ENCODE measurements at places on chromosomes 4 and X.

DNA sequence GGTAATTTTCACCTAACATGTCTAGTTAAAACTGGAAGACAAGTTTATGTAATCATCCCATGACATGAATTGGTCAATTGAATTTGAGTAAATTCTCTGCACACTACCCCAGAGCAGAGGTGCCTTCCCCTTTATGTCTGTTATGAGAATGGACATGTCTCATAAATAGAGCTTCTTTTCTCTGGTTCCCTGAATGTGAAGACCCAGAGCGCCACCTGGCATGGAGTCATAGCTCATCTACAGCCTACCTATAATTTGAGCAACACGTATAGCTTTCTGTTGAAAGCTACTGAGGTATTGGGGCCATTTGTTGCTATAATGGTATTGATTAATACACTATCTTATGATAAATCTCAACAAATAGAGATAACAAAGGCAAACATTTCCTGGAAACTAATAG, 626.5 kb upstream of the GALNTL6 start:
- no peak for DNase-seq

DNA sequence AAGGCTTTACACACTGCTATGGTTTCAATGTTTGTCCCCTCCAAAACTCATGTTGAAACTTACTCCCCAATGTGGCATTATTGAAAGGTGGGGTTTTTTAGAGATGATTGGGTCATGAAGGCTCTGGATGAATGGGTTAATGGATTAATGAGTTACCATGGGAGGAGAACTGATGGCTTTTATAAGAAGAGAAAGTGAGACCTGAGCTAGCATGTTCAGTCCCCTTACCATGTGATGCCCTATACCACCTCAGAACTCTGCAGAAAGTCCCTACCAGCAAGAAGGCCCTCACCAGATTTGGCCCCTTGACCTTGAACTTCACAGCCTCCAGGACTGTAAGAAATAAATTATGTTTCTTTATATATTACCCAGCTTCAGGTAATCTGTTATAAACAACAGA, 68.9 kb upstream of the CAPN6 start:
- DNase-seq, result no peak

GRCh38 chrX:74536152-74536831, 78.1 kb downstream of the RLIM start:
- peak; percentile 78 for DNase-seq

GRCh38 chrX:22690116-22690515, 309.6 kb upstream of the DDX53 start:
- DNase-seq, result no peak

- peak; percentile 10 for DNase-seq
These were observed 139.5 kb downstream of the SLIT2 start for GRCh38 chr4:20391198-20391597.

DNA sequence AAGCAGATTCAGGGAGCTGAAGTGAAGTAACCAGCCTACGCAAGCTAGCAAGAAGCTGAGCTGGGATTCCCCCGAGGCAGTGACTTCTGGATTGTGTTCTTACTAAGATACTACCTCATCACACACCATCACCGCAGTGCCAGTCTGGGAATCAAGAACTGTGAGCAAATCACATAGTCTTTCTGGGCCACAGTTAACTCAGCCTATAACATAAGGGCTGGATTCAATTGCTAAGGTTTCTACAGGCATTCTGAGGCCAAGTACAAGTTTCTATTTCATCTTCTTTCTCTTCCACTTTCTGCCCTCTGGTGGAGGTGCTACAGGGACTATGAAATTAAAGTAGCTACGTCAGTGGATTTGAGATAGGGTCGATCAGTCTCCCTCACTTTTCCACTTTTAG, 1.4 kb upstream of the CORIN start:
- no peak for DNase-seq

GRCh38 chr4:87734936-87735335, 64.4 kb upstream of the IBSP start:
- no peak for DNase-seq

- DNase-seq, result no peak
These were observed 111.7 kb downstream of the AMER1 start for GRCh38 chrX:64093761-64094160.

GRCh38 chrX:78092296-78092695, 11.8 kb upstream of the PGK1 start:
- DNase-seq, result no peak

GRCh38 chrX:39730662-39731329, 367.0 kb downstream of the BCOR start:
- no peak for DNase-seq

- DNase-seq, result peak; percentile 55
These were observed 484.2 kb downstream of the BCOR start for GRCh38 chrX:39613482-39613995.

GRCh38 chr4:111943796-111944203, 201.5 kb upstream of the FAM241A start:
- DNase-seq, result no peak

- no peak for DNase-seq
These were observed 11.4 kb upstream of the UBA1 start for GRCh38 chrX:47182106-47182700.

GRCh38 chrX:33195698-33196097, 15.7 kb downstream of the DMD start:
- no peak for DNase-seq

DNA sequence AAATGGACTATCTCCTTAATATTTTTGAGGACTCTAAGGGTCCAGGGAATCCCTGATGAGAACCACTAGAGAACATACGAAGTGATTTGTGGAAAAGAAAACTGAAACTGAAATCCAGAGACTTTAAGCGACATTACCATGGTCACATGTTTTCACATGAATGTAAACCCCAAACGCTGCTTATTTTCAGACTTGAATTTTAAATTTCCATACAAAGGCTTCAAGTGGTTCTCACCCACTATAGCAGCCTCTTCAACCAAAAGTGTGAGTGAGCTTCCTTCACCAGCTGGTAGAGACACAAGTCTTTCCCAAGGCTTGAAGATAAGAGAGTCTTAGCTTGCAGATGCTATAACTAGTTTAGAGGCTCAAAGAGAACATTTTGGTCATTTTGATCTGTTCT, 232.7 kb downstream of the MGST2 start:
- peak; percentile 60 for DNase-seq

- DNase-seq, result no peak
These were observed 148.2 kb downstream of the COMMD8 start for GRCh38 chr4:47315346-47315745.

- DNase-seq, result no peak
These were observed 120.3 kb downstream of the MAD2L1 start for GRCh38 chr4:119946359-119946758.

GRCh38 chr4:52864793-52865192, 2.7 kb downstream of the RASL11B start:
- DNase-seq, result no peak

DNA sequence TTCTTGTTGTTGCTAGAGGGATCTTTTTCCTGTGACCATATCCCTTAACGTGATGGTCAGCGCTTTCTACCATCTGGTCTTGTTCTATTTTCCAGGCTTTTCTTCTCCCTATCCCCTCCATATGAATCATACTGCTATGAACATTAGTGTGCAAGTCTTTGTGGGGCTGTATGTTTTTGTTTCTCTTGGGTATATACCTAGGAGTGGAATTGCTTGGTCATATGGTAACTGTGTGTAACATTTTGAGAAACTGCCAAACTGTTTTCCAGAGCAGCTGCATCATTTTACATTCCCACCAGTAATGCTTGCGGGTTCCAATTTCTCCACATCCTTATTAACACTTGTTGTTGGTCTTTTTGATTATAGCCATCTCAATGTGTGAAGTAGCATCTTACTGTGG, 121.4 kb downstream of the SPRY1 start:
- no peak for DNase-seq

DNA sequence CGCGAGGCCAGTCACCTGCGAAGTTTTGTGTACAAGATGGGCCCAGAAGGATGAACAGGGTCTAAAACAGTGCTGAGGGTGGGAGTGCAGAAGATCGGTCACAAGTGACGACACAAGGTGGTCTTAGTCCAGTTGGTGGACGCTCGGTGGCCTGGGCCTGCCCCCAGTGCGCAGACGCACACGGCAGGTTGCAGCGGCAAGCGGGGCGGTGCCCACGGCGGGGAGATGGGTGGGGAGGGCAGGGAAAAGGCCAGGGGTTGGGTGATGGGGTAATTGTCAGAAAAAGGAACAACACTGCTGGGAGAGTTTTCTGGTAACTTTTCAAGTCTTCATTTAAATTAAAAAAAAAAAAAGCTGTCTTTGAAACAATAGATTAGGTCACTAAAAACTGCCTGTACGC, 1.0 kb upstream of the PRDX4 start:
- no peak for DNase-seq

- no peak for DNase-seq
These were observed at the start of gene PASD1 for GRCh38 chrX:151563449-151563848. PASD1 (plus strand) TSS chrX:151563675; CDS start chrX:151601554, 37,879 bp downstream.

DNA sequence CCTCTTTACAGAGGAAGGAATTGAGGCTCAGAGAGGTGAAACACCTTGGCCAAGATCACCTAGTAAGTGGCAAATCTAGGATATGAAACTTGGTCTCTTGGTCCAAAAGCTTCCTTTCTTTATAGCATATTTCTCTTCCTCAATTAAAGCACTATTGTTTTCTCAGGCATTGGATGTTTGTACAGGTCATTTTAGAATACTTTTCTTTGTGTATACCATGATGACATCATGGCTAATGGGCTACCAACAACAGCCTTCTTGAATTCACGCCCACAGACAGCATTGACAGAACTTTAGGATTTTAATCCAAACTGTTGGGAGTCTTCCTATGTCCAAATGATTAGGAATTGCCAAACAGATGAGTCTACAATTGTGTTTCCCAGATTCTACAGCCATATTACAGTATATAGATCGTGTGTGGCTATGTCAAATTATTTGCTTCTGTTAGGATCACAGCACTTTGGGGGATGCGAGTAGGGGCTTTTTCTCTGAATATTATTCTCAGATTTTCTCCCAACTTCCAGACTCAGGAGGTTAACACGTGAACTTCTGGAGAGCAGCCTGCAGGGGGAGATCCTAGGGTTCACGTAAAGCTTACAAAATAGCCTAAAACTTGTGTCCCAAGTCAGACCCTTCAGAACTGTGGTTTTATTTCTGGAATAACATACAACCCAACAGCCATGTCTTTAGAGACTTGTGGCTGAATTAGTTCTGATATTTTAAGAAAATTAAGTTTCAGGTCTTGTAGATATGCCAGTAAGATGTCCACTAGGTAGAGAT, 191.8 kb downstream of the SHROOM3 start:
- DNase-seq, result no peak

GRCh38 chr4:89242864-89243732, 64.5 kb downstream of the GPRIN3 start:
- no peak for DNase-seq

GRCh38 chr4:56686537-56687231, 5.6 kb upstream of the HOPX start:
- no peak for DNase-seq

DNA sequence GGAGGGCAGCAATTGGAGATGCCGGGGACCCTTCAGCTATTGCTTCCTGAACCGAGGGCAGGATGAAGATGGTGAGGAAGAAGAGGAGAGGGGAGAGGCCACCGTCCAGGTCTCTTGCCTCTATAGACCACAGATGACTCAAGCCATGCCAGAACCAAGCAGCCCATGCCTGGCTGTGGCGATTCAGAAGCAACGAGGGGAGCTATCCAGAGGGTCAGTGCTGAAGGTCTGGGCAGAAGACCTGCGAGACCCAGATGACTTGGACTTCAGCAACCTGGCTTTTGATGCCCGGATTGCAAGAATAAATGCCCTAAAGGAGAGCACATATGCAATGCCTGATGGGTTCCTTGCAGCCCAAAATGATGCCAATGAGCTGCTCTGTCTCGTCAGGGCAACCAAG, 70.2 kb upstream of the PRPS2 start:
- no peak for DNase-seq

- no peak for DNase-seq
These were observed 584.0 kb upstream of the TENM3 start for GRCh38 chr4:181659202-181659601.

GRCh38 chr4:7770224-7771050, 169.2 kb downstream of the AFAP1 start:
- no peak for DNase-seq

DNA sequence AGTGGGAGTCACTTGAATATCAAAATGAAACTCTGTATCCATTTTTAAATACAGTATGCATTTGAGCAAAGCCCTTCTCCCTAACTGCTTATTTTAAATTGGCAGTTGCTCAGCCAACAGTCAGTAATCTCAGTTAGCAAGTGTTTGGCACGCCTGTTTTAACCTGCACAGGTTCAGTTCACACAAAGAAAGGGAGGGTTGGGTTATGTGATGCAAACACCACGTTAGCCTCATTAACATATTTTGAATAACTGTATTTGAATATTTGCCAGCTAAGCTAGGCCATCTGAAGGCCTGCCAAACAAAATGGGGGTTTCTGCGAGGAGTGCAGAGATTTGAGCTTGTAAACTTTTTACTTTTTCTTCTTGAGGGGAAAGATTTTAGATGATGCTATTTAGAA, 19.8 kb downstream of the GAB1 start:
- DNase-seq, result no peak

- no peak for DNase-seq
These were observed 3.4 kb downstream of the NDP start for GRCh38 chrX:43969504-43970501.

DNA sequence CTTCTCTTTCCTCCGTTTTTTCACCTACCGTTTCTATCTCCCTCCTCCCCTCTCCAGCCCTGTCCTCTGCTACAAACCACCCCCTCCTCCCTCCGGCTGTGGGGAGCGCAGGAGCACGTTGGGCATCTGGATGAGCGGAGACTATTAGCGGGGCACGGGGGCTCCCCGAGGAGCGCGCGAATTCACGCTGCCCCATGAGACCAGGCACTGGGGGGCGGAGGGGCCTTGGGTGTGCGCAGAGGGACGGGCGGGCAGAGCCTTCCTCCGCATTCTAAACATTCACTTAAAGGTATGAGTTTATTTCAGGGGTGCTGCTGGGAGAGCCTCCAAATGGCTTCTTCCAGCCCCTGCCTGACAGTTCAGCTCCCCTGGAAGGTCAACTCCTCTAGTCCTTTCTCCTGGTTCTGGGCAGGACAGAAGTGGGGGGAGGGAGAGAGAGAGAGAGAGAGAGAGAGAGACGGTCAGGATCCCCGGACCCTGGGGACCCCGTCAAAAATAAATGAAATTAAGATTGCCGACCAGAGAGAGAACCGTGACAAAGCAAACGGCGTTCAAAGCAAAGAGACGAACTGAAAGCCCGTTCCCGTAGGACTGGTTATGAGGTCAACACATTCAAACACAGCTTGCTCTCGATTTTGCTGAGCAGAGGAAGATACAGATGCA, 5.0 kb downstream of the SHOX start:
- no peak for DNase-seq

DNA sequence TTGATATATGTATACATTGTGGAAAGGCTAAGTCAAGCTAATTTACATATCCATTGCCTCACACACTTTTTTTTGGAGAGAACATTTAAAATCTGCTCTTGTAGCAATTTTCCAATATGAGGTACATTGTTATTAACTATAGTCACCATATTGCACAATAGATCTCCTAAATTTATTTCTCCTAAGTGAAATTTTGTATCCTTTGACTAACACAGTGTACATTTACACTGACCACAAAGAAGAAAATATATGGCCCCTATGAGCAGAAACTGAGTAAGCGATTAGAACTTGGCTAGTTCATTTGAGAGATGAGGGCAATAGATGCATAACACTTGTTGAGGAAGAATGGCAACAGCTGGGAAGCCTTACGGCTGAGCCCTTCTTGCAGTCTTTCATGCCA, 20.3 kb upstream of the GUCY1B1 start:
- DNase-seq, result no peak

- no peak for DNase-seq
These were observed 24.9 kb upstream of the C1QTNF7 start for GRCh38 chr4:15402974-15403373.
